ENCODE measurements at places on chromosomes 3 and 15.

GRCh38 chr15:87133704-87134103 is 1054.0 kb downstream of the AGBL1 start:
- no peak for DNase-seq

DNA sequence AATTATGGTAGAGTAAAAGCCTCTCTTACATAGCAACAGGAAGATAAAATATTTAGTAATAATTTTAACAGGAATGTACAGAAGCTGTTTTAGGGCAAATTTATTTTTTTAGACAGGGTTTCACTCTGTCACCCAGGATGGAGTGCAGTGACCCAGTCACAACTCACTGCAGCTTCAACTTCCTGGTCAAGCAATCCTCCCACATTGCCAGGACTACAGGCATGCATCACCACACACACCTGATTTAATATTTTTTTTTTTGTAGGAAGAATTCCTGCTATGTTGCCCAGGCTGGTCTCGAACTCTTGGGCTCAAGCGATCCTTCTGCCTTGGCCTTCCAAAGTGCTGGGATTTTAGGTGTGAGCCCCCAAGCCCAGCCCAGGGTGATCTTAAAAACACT is 61.1 kb downstream of the PCCB start:
- DNase-seq = no peak

DNA sequence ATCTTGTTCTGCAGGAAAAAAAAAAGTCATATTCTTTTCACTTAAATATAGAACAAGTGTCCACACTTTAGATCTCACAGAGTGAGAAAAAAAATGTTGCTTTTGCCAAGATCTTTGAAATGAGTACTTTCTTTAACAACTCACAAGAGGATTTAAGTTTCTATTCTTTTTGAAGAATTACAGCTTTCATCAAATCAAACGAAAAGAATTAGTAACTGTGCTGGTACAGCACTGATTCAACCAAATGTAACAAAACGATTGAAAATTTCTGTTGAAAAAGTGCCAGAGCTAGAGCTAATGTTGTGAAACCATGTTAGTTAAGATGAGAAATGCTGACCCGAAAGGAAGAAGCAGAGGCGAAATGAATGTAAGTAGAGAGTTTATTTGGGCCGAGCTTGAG is 300.2 kb downstream of the GABRB3 start:
- no peak for DNase-seq

GRCh38 chr15:93089727-93090305 is 805 bp upstream of the RGMA start:
- DNase-seq = no peak

DNA sequence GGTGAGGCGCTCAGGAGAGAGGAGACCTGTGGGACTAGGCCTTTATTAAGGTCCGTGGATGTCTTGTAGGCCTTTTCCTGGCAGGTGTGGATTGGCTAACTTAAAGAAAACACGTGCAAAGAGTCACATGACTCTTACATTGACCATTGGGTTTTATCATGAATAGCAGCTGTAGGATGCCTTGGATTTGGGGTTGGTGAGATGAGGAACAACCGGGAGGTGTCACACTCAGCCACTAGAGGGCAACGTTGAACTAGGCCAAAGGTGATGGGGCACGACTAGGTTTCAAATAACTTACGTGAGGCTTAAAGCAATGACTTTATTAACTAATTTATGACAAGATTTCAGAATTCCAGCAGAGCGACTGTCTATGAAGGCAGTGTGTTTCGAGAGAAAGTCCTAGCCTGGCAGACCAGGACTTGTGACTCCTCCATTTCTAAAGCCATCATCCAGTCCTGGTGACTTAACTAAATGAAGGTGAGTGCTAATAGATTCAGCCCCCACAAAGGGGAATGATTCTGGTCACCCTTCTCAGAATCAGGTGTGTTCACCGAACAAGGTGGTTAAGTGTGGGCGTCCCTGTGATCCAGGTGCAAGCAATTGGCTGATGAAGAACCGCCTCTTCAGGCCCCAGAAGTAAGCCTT is 345.6 kb downstream of the MCTP2 start:
- no peak for DNase-seq

GRCh38 chr3:126121632-126122031 is 37.7 kb upstream of the SLC41A3 start:
- no peak for DNase-seq

DNA sequence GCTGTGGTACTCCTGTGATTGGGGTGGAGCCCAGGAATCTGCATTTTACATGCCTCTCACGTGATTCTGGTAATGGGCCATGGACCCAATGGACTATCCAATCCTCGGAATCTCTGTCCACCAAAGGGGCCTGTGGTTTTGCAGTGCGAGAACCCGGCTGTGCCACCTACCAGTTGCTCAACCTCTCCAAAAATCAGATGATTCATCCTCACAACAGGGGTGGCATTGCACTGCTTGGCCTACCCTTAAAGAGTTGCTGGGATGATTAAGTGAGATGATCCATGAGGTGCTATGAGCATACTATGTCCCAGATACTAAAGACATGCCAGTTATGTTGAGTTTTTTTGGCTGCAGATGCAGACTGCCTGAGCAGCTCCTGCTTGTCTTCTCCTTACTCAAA is 5.1 kb downstream of the ANP32A start:
- DNase-seq = no peak

DNA sequence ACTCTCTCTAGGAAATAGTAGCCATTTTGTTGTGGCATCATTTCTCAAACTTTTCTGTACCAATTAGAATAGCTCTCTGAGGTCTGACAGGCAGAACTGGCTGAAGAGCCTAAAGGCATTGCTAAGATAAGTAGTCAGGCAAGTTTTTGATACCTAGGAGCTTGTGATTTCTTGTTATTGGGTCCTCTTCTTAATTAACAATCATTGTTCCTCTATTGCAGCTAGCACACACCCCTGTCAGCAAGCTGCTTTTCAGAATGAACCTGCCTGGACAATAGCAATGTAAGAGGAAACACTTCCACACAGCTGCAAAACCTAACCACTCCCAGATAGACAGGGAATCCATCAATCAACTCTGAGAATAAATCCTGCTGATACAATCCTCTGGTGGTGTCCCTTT is 403.9 kb upstream of the TBL1XR1 start:
- no peak for DNase-seq

DNA sequence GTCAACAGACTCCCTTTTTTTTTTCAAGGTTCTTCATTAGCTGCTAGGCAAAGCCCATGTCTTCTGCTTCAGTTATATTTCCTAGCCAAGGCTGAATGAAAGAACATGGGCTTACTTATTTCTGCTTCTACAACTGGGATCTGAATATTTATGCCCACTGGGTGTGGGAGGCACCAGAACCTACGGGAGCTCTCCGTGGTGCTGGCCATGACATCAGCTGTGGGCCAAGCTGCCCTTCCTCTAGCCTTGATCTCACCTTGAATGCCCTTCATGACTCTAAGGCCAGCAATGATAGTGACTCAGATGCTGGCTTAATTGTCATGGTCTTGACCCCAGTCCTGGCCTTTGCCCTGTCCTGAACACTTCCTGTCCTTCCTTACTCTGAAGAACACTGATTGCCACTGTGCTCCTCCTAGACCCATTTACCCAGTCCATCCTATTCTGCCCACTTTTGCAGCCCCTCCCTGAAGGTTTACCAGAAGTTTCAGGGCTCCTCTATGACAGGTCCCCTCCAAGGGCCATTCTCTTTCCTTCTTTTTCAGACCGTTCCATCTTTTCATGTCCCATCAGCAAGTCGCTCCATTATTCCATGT is 32.8 kb upstream of the PRR20G start:
- DNase-seq = no peak
